ENCODE measurements at places on chromosomes 6 and 20. TPM values are rescaled to one million over a fixed set of nuclear protein-coding genes. Genes with fewer than 3 reads are reported as not detected.

- no peaks in the 10 kb centered on the region for H3K27me3 ChIP-seq
- H3K36me3 ChIP-seq, result no peaks in the 10 kb centered on the region
- no peak for DNase-seq
- H3K4me3 ChIP-seq, result no peak overlapping the region
- H3K27ac ChIP-seq, result no peak overlapping the region
Measured at GRCh38 chr6:24768361-24768760, 6.4 kb upstream of the GMNN start.

DNA sequence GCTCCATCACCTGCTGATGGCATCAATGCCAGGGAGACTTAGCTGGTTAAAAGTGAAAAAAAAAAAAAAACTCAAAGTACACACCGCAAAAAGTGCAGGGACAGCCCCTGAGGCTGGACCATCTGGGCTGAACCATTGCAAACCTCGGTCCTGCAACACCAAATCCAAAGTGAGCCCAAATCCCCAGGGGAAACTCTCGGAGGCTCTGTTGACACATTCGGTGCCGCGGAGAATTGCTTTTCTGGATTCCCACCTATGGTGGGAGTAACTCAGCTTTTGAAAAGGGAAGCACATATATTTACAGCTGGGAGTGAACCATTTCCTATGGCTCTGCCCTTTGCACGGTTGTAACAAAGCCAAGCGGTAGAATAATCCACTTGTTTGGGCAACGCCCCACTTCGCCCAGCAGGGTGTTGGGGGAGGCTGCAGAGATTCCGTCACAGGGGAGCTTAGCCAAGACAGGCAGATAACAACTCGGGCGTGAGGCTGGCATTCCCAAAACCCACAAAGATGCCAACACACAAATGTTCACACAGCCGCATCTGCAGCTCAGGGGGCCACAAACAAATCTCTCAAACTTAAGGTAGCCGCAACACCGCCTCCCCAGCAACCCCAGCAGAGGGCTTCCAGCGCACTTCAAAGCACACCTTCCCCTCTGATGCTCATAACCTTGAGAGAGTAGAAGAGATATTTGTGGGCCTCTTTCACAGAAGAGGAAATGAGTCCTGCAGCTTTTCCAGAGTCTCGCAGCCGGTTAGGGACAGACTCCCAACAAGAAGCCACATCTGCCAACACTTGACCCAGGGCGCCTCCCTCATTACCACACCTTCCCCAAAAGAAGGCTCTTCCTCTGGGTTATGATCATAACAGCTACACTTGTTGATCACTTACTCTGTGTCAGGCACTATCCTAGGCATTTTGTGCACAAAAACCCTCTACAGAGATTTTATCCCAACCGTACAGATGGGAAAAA is 11.4 kb downstream of the ZC3H12D start:
- H3K36me3 ChIP-seq, result no peaks in the 10 kb centered on the region
- H3K27ac ChIP-seq, result no peak overlapping the region
- DNase-seq, result no peak
- no peak overlapping the region for H3K4me3 ChIP-seq
- no peaks in the 10 kb centered on the region for H3K27me3 ChIP-seq

DNA sequence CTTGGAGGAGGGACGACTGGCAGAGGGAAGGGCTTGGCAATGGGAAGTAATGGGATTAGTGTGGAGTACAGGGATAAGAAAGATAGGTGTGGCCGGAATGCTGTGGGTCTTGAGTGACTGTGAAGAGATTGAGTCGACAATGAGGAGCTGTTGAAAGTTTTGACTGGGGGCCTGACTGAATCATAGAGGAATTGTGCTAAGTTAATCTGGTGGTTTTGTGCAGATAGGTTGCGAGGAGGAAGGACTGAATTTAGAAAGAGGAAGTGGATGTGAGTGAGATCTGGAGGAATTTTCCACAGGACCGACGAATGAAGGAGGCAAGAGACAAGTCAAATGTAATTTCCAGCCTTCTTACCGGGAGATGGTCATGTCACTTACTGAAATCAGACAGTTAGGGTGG is 143.9 kb upstream of the RALGAPA2 start:
- no peaks in the 10 kb centered on the region for H3K4me1 ChIP-seq
- no peak overlapping the region for H3K27ac ChIP-seq
- no peak for DNase-seq
- H3K36me3 ChIP-seq, result no peaks in the 10 kb centered on the region
- H3K4me3 ChIP-seq, result no peak overlapping the region

GRCh38 chr6:96760153-96760687 is 77.1 kb downstream of the GPR63 start:
- no peaks in the 10 kb centered on the region for H3K36me3 ChIP-seq
- H3K4me3 ChIP-seq, result no peak overlapping the region
- no peak for DNase-seq
- H3K4me1 ChIP-seq, result no peaks in the 10 kb centered on the region
- no peak overlapping the region for H3K27ac ChIP-seq
- H3K27me3 ChIP-seq, result no peaks in the 10 kb centered on the region

DNA sequence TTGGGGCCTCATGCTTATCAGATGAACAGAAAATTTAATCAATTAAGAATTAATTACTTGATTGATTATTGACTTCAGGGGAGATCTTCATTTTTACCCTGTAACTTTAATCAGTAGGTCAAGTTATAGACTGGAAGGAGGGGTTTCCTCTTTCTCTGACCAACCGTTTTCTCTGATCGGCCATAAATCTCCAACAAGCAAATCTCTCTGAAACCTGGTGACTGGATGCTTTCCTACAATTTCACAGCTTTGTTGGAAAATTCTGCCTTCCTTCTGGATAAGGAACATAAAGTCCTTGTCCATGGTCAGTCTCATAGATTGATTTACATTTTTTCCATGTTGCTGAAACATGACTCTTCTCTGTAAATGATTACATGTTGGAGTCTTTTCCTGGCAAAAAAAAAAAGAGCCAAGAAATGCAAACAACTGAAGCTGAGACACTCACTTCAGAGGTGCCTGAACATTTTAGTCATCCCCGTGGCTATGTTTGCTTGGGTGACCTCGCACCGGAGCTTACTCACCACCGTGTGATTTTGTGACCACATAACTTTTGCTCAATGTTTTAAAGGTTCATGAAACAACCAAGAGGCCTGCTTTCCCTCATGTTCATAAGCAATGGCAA is 31.0 kb downstream of the IRF4 start:
- H3K27me3 ChIP-seq, result no peaks in the 10 kb centered on the region
- DNase-seq, result peak; percentile 28
- no peak overlapping the region for H3K4me3 ChIP-seq
- H3K4me1 ChIP-seq, result no peaks in the 10 kb centered on the region
- H3K36me3 ChIP-seq, result no peaks in the 10 kb centered on the region

DNA sequence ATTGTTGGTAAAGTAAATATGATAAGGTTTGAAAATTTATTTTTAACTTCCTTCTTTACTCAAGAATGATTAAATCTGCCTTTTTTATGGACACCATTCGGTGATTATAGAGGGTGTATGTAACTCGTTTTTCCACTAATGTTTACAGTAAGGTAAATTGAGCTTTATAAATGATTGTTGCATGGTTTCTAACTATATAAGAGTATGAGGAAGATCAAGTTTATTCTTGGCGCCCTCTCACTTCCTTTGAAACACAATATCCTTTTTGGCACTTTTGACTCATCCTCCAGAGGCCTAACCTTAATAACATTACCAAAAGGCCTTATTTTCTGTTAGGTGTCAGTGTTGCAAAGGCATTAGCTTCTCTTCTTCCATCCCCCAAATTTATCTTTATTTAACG is 41.8 kb upstream of the MTRF1L start:
- H3K27ac ChIP-seq, result no peak overlapping the region
- no peak overlapping the region for H3K4me3 ChIP-seq
- no peak for DNase-seq
- no peaks in the 10 kb centered on the region for H3K36me3 ChIP-seq
- no peaks in the 10 kb centered on the region for H3K4me1 ChIP-seq

DNA sequence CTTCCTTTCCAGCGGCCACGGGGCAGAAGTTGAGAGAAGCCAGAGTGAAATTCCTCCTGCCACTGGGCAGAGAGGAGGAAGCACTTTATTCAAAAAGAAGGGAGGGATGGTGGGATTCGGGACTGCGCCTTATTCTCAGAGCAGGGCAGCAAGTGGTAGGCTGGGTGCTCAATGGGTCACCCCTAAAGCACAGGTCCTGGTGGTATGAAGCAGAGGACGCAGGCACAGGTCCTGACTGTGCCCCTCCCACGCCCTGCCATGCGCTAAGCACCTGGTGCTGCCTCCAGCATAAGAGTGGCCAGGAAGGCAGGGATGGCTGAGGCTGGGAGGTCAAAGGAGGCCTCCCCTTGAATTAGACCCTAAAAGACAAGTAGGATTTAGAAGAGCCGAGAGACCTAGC is 4.9 kb upstream of the GRM4 start:
- H3K27me3 ChIP-seq, result peaks cover 5% of the 10 kb centered on the region
- no peaks in the 10 kb centered on the region for H3K4me1 ChIP-seq
- H3K4me3 ChIP-seq, result no peak overlapping the region
- no peak for DNase-seq
- H3K27ac ChIP-seq, result no peak overlapping the region

- no peak overlapping the region for H3K4me3 ChIP-seq
- no peaks in the 10 kb centered on the region for H3K36me3 ChIP-seq
- no peaks in the 10 kb centered on the region for H3K27me3 ChIP-seq
- H3K4me1 ChIP-seq, result no peaks in the 10 kb centered on the region
- DNase-seq, result no peak
Measured at GRCh38 chr6:63943826-63944225, 308.2 kb downstream of the PHF3 start.

- H3K36me3 ChIP-seq, result no peaks in the 10 kb centered on the region
- H3K4me1 ChIP-seq, result peaks cover 46% of the 10 kb centered on the region
- no peak overlapping the region for H3K4me3 ChIP-seq
- H3K27me3 ChIP-seq, result no peaks in the 10 kb centered on the region
Measured at GRCh38 chr6:42304053-42304712, 86.5 kb upstream of the MRPS10 start.

DNA sequence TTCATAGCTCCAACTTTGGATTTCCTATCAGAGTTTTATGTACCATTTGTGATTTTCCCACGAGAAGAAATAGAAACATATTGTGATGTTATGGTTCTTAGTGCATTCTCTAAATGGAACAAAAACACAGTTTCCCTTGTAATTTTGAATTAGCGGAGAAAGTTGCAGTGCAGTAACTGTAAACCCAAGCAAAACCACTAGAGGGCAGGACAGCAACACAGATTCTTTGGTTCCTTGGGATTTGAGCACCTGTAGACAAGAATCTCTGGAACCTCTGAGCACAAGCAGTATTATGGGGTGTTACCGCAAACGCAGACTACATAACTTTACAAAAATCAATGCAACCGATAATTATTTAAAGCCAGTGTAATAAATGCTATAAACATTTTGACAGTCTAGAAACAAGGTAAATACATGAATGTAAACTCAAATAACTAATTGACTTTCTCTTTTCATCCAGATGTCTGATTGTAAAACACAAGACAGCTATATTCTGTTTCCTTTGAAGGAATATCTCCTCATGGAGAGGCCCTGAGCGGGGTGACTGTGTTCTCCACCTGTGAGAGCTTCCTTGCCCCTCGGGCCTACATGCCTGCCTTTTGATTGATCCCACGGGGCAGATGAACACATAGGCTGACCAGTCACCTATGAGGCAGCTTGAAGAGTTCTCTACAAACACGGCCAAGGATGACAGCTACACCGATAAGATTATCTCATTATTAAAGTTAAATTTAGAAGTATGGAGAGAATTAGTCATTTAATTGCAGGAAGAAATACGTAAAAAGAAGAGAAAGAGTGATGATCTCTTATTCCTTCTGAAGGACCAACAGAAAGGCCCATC is 67.5 kb upstream of the COL21A1 start:
- H3K4me1 ChIP-seq, result peaks cover 27% of the 10 kb centered on the region
- no peak overlapping the region for H3K27ac ChIP-seq
- H3K4me3 ChIP-seq, result no peak overlapping the region

DNA sequence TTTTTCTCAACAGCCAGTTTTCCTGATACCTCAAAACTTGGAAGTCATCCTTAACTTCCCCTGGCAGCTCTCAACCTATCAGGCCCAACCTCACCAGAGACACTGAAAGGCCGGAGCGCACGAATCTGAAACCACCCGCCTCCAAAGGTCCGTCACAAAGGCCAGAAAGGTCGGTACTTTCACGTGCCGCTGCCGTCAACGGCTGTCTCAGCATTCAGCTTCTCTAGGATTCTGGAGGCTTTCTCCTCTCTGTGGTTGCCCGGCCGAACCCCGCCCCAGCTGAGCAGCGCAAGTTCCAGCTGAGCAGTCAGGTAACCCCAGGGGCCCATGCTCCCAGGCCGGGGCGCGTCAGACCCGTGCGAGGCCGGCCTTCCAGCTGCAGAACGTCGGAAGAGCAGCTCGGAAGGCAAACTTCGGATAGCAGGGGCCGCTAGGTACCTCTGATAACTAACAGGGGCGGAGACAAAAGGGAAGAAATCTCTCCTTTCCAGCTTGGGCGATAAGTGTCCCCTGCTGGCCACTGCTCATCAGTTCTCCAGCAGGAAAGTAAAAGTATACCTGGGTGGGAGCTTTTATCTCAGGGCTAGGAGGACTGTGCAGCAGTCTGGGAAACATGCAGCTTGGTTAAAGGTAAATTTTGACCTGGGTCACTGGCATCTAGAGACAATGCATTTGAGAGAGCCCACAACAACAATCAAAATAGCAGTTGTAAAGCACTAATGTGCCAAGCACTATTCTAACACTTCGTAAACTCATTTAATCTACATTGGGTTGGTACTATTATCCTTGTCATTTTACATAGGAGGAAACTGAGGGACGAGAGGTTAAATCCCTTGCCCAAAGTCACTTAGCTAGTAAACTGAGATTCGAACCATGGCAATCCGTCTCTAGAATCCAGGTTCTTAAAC is 16.1 kb downstream of the ZSCAN12 start:
- H3K36me3 ChIP-seq, result peaks cover 17% of the 10 kb centered on the region
- no peaks in the 10 kb centered on the region for H3K4me1 ChIP-seq
- H3K27ac ChIP-seq, result peak overlapping the region; percentile 79
- H3K27me3 ChIP-seq, result no peaks in the 10 kb centered on the region

GRCh38 chr6:134983823-134984222 is 33.9 kb upstream of the ALDH8A1 start:
- H3K4me1 ChIP-seq, result no peaks in the 10 kb centered on the region
- no peak overlapping the region for H3K27ac ChIP-seq
- no peaks in the 10 kb centered on the region for H3K27me3 ChIP-seq
- peaks cover 20% of the 10 kb centered on the region for H3K36me3 ChIP-seq
- H3K4me3 ChIP-seq, result no peak overlapping the region
- DNase-seq, result no peak

- no peaks in the 10 kb centered on the region for H3K27me3 ChIP-seq
- no peak overlapping the region for H3K27ac ChIP-seq
- no peak for DNase-seq
- no peaks in the 10 kb centered on the region for H3K4me1 ChIP-seq
- H3K4me3 ChIP-seq, result no peak overlapping the region
Measured at GRCh38 chr6:83474309-83474708, 38.0 kb upstream of the PRSS35 start.

The MICA gene
- total RNA-seq, result 16.5 TPM

The SPEF1 gene
- 11.7 TPM for total RNA-seq

The LST1 gene
- 9.6 TPM for total RNA-seq

The TNFAIP3 gene
- 79.8 TPM for total RNA-seq

The SYCP2L gene
- 5.3 TPM for total RNA-seq

The HFE gene
- 8.3 TPM for total RNA-seq

The RALY gene
- total RNA-seq, result 135 TPM

The TAGAP gene
- 7.9 TPM for total RNA-seq

The NDUFAF4 gene
- 9.7 TPM for total RNA-seq
